ENCODE measurements at places on chromosomes 7 and 10. TPM values are rescaled to one million over a fixed set of nuclear protein-coding genes. Genes with fewer than 3 reads are reported as not detected.

CCL26 gene
- 3.2 TPM for total RNA-seq

CFAP43 gene
- not detected for total RNA-seq

PVRIG gene
- not detected for total RNA-seq

TCF7L2 gene
- 15.7 TPM for total RNA-seq

SPDYE8 gene
- total RNA-seq = not detected

REPIN1 gene
- 108 TPM for total RNA-seq

GRCh38 chr7:32088451-32088881, 18.3 kb upstream of the PDE1C start:
- DNase-seq = no peak

GRCh38 chr7:73314271-73314670, 5.6 kb upstream of the NSUN5 start:
- DNase-seq = no peak

- DNase-seq = no peak
Measured at GRCh38 chr10:119517235-119518141, 25.0 kb downstream of the RGS10 start.

DNA sequence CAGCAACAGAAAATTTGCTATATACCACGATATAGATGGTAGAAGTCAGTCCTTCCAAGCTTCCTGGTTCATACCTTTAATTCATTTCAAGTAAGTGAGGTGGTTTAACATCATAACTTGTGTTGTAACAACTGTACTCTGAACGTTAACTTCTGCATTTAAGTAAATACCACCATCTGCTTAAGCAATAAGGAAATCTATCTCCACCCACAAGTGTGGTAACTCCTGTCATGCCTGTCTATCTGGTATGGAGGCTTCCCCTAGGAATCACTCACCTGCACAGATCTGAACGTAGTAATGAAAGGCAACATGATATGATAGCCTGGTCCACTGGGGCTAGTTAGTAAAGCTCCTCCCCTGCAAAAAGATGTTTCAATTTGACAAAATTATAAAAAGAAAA, 2.3 kb downstream of the ERLIN1 start:
- no peak for DNase-seq

DNA sequence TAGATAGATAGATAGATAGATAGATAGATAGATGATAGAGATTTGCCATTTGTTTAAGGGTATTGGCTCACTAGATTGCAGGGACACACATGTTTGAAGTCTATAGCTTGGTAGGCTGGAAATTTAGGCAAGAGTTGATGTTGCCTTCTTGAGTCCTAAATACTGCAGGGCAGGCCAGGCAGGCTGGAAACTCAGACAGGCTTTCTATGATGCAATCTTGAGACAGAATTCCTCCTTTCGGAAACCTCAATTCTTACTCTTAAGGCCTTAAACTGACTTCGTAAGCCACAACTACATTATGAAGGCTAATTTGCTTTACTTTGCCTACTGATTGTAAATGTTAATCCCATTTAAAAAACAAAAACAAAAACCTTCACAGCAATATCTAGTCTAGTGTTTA, 322.9 kb upstream of the AKR1E2 start:
- no peak for DNase-seq

DNA sequence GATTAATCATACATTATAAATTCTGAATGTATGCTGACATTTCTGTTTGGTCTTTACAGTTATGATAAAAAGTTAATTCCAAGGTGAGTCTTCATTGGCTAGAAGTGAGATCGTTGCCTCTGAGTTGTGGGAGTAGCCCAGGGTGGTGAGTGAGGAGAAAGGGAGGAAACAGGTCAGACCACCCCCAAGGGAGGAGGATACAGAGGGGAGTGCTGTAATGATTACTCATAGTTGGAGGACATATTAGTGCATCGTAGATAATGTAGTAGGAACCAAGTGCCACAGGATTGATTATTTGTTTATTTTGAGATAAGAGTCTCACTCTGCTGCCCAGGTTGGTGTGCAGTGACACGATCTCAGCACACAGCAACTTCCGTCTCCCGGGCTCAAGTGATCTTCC, 672.2 kb downstream of the INHBA start:
- no peak for DNase-seq

- no peak for DNase-seq
Measured at GRCh38 chr7:2185715-2186114, 47.0 kb downstream of the MAD1L1 start.

GRCh38 chr10:54702583-54703485, 98.2 kb downstream of the PCDH15 start:
- DNase-seq = no peak

GRCh38 chr7:45709168-45710042, 135.2 kb downstream of the ADCY1 start:
- peak; percentile 72 for DNase-seq

GRCh38 chr10:22537810-22538209, 176.6 kb downstream of the PIP4K2A start:
- DNase-seq = peak; percentile 31

- DNase-seq = no peak
Measured at GRCh38 chr10:58937423-58937822, 239.0 kb upstream of the PHYHIPL start.

DNA sequence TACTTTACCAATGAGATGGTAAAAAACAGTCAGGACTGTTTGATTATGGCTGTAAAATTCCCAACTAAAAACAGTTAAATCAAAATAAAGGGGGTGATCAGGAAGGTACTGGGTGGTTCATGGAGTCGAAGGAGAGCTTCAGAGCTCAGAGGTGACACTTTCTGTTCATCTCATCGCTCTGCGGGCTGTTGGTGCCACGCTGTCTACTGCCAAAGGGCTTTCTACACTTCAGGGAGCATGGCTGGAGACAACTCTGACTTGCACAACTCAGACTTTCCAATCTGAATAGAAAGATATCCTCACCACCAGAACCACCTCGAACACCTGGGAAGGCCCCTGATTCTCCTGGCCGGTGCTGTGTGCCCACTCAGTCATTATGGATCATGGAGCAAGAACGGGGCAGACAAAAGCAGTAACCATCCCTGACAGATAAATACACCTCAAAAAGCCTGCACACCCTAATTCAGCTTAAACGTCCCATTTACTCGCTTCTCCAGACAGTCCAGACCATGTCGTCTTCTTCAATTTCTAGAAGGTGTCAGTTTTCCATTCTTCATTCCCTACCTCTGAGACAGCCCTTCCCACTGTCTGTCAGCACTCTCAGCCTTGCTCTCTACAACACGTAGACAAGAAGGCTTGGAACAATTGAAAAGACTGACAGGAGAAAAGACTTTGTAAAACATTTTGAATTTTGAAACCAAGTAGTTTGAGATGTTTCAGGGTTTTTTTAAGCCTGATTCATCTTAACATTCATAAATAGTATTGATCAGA, 348.7 kb upstream of the NFE2L3 start:
- no peak for DNase-seq

DNA sequence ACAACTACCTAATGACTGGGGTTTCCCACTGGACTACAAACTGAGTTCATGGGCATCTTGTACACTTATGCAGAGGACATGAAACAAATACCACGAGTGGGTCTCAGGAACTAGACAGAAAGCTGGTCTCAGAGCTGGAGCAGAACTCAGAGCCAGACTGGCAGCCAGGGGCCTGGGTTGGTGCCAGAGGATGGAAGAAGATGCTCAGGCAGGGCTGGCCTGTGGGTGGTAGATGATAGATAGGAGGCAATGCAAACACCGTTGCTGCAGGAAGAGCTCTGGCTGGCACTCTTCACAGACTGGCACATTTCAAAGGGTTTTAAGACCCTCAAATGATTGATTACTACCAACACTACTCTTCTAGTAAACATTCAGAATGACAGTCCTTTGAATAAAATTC, 28.8 kb downstream of the ENO4 start:
- DNase-seq = no peak

GRCh38 chr7:137633133-137633532, 213.6 kb downstream of the DGKI start:
- no peak for DNase-seq

DNA sequence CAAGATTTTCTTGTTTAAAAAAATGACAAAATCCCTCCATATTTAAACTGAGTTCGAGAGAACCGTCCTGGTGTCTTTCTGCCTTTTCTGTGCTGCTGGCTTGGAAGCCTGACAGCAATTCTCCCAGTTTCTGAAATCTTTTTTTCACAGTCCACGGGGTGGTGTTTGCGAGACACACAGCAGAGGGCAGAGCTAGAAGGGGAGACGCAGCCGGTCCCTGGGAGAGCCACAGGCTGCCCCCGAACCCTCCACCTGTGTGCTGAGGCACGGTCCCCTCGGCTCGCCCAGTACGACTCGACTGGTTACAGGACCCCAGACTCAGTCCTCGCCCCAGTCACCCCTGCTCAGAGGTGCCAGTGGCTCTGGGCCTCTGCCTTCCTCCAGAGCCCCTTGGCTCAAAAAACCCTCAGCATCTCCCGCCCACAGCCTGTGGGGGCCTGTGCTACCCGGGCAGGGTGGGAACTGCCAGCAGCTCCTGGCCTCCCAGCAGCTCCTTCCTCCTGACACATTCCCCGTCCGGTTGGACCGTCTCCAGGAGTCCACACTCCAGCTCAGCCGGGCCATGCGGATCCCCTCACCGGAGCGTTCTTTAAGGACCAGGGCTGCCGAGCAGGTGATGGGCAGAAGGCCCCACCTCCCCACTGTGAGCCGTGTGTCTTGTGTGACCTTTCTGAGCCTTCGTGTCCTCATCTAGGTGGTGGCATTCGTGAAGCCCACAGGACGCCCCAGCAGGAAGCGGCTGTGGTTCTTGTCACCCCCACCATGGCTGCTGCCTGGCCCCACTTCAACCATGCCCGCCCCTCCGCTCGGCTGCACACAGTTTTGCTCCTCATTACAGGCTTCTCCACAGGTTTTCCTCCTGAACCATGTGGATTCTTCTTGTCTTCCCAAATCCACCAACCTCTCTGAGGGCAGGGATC, 52.3 kb upstream of the EN2 start:
- no peak for DNase-seq

DNA sequence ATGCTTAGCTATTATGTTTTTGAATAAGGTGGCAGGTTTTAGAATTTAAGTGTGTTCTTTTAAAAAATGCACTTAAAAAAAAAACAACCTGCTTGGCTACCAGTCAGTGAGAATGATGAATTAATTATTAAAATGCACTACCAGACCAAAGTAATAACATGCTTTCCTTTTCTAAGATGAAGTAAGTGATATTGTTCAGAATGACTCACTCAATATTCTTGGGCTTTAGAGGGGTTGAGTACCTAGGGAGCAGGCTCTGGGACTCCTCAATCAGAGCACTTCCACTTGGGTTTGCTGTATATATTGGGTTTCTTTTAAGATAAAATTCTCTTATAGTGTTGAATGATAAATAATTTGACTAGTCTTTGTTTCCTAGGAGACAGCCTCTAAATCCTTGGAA, 8.6 kb downstream of the STAM start:
- no peak for DNase-seq

DNA sequence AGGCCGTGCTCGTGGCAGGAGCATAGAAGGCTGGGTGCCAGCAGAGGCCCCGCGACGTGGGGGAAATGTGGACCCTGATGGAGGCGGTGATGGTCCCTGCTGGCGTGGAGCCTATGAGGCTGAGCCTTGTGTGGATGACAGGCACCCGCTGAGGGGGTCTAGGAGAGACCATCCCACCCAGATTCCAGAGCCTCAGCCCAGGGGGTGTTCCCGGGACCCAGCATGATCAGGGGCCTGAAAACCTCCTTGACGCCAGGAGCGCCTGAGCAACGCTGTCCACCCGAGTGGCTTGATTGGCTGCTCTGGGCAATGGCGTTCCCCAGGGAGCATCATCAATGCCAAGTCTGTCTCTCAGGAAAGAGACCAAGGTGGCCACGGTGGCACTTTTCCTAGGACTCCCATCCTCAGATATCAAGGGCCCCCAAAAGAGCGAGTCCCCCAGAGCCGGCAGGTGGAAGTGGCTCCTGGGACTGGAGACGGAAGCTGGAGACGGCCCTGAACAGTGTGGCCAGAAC, 61.1 kb downstream of the PWWP2B start:
- DNase-seq = no peak

DNA sequence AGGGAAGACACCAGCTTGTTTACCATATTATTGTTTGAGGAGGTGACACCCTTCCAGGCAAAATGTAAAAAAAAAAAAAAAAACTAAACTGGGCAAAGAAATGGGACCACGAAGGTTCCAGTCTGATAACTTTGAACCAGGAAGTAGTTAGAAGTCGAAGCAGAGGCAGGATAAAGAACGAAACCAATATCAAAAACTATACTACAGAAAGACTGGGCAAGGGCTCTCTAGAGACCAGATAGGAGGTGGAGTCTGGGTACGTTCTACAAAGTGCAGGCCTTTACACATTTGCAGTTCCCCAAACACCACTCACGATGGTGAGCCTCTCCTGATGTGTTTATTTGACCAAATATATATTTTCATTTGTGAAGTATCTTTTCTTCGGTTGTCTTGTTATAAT, 125.7 kb upstream of the CDK1 start:
- DNase-seq = no peak

DNA sequence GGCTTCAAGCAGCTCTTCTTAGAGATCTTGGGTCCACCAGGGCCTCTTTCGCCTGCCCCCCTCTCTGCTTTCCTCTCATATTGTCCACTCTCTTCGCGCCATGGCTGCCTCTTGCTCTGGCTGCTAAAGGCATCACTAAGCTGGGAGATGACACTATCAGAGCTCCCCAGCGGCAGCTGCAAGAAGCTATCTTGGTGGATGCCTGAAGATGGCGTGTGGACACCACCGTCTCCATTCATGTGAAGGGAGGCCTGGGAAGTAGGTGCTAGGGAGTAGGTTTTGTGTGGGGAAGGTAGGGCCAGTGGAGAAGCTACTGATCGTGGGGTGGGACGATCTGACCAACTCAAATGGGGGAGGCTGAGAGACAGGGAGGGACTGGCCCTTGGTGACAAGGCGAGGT, 45.9 kb upstream of the PDLIM1 start:
- DNase-seq = no peak

DNA sequence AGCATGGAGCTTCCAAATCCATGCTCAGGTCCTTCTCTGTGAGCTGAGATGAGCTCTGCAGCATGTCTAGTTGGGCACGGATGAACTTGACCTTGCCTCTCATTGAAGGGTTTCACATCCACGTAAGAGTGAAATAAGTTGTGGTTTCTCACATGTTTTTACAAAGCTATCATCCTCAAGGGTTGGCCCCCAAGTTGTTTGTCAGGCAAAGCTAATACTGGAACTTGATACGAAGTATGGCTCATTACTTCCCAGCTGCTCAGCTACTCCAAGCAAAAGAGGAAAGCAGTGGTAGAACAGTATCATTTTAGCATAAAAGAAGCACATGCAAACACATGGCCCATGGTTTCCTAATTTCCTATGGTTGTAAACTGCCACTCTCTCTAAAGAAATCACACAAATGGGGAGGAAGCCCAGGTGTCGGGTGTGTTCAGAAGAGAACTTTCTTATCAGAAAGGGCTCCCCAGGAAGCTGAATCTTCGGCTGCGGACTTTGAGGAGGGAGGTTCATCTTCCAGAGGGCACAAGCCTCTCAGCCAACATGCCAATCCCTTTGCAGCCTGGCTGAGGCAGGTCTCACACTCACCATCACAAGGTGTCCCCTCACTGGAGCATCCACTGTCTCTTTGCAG, 45.3 kb downstream of the PDLIM1 start:
- DNase-seq = no peak

DNA sequence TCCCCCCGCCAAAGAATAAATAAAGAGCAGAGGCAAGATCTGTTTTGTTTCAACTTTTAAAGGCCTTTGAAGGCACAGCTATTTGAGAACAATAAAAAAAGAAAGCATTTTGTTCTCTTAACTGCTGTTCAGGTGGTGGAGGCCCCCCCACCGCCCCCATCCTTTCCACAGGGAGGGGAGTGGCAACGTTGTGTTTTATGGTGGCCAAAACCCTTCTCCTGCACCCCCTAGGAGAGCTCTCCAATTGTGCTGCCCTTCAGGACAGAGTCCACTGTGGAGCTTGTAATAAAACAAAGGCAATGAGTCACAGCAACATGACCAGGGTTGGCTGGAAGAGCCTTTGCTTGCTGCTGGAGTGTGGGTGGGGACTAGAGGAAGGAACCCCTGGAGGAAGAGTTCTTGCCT, 987.9 kb downstream of the KCNMA1 start:
- no peak for DNase-seq
